ENCODE measurements at places on chromosomes 2 and 18.

DNA sequence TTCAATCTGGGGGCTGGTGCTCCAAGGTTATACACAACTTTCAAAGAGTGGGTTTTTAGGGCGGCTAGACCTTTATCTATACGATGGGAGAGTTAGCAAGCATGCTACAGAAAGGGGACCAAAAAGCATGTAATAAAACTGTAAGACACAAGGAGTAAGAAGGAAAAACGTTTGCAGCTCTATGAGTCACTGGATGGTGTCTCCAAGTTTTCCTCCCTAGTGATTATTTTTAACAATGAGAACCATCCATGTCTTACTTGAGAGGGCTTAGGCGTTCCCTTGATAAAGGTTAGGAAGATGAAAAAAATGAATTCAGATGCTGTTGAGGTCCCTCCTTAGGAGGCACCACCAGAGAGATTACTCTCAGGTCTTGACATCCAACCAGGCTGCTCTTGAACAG is 75.9 kb downstream of the HRH4 start:
- DNase-seq: no peak

DNA sequence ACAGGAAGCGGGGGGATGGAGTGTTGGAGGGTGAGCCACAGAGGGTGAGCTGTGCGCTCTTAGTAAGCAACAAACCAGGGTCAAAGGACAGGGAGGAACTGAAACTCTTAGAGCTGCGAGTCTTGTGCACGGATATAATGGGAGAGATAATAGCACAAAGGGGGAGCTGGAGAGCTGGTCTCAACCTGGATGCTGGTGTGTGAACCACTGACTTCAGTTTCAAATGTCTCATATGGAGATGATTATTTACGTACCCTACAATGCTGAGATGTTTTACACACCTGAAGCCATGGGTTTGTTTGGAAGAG is 35.9 kb downstream of the PTGR3 start:
- no peak for DNase-seq

GRCh38 chr2:237664151-237664550 is 36.8 kb downstream of the LRRFIP1 start:
- no peak for DNase-seq

- DNase-seq: no peak
These were observed 24.3 kb upstream of the VIT start for GRCh38 chr2:36672199-36672598.

DNA sequence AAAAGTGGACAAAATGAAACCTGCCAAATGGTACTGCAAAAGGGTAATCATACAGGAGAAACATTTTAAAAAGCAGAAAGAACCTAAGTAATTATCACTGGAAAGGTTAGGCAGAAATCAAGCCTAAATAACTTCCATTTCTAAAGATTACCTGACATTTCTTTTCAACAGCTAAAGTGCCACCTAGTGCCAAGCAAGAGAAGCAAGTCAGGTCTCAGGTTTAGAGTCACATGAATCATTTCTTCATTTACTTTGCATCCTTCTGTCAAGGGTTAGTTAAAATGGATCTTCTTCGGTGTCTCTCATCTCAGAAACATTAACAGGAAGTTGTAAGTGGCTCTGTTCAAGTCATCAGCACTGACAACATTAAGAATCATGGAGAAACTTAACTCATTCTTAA is 90.3 kb downstream of the AKAIN1 start:
- DNase-seq: no peak

DNA sequence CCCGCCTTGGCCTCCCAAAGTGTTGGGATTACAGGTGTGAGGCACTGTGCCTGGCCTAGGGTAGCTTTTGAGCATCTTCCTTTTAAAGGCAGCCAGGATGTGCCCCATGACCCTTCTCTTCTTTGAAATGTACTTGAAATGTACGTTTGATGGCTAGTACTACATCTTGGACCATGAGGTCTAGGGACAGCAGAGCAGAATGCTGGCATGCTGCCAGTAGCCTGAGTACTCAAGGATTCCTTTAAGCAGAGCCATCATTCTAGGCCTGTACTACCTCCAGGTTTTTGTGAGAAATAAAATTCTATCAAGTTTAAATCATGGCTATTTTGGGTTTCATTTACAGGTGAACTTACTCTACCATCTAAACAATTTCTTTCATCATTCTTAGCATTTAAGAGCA is 2.9 kb upstream of the EML6 start:
- no peak for DNase-seq

DNA sequence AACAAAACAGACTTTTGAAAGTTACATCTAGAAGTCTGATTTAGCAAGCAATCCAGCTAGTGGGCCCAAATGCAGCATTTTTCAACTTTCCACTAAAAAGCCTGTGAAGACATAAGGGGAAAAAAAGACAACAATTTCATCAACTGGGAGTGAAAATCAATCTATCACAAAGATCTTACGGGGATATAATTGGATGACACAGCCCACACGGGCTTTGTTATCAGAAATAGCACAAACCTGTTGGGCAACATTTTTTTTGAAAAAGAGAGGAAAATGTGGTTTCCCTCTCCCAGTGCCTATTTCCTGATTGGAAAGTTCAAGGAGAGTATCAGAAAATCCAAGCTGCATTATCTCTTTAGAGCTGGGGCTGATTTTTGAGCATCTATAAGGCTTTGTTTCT is 132.7 kb downstream of the EVA1A start:
- no peak for DNase-seq

DNA sequence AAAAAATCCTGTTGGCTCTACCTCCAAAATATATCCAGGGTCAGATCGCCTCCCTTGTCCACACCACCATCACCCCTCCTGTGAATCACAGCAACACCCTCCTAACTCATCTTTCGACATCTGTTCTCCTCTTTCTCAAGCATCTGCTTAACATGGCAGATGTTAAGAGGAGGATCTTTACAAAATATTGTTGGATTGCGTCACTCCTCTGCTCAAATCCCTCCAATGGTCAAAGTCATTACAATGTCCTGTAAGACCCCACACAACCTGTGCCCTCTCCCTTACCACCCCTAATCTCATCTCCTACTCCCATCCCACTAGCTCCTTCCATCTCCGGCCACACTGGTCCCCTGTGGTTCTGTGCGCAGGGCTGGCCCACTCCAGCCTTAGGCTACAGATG is 36.8 kb upstream of the GBX2 start:
- no peak for DNase-seq

DNA sequence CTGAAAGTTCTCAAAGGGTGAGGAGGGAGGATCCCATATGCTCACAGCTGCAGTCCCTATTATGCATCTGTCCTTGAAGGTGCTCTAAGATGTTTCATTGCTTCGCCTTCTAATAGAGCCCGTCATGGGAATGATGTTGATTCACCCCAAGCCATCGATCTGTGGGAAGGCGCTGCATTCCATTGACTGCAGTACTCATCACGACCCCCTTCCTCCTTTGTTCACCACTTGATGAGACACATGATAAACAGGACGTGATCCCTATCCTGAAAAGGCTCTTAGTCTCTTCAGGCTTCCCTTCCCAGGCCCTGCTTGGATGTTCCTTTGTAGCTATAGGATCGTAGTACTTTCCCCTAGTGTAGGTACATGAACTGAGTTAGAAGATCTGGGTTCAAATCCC is 181.8 kb downstream of the AGPS start:
- no peak for DNase-seq

DNA sequence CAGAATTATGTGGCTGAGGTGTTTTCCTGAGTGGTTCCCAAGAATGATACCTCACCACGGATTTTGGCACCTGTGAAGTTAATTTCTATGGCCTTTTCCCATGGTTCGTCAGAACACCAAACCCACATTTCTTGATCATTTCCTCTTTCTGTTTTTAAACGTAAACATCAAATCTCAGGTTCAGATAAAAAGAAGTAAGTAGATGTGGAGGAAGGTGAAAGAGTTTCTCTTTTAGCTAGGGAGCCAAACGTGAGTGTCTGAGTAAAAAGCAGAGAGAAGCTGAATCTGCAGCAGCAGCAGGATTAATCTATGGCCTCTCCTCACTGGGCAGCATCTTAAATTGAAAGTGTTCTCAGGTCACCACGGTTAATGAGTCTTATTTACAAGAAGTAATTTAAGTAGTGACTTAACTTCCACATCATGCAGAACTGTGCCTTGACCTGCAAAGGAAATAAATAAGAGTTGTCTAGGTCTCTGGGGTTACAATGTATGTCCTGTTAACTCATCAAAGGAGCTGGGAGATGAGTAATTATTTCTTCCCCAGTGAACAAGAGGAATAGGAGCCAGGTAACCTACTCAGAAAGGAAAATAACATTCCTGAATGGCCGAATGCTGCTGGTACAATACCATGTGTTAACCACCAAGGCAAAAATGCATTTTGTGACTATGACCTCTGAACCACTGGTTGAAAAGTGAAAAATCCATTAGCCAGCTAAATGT is 139.6 kb upstream of the NETO1 start:
- DNase-seq: no peak

DNA sequence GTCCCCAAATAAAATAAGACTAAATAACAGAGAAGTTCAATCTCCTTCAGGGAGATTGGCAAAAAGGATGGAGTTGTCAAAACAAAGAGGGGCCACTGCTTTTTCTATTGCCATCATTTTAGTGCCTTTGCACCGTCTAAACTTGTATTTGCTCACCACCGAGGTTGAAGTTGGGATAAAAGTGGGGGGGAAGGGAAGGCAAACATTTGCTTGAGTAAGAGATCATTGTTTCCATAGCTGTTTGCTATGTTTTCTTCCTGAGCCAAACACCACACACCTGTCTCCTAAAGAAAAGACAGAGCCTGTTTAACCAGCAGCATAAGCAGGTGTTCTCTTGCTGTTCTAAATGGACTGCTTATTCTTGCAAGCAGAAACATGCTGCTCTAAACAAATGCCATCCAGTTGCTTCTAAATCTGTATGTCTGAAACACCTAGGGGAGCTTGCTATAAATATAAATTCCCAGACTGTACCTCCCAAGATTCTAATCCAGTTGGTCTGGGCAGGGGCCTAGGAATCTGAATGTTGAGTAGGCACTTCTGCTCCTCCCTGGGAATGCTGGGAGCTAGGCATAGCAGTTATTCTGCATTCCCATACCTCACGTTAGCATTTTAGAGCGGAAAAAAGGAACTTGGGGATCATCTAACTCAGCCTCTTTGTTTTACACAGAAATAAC is 179.4 kb upstream of the ARL4C start:
- no peak for DNase-seq

Measured in NCI-H187 treated with DMSO at 0.1 percent for 48 hours (cell line).